Stimulated activated CD4-positive, alpha-beta T cell treated with anti-CD3 and anti-CD28 coated beads, Interleukin-1b, Interleukin-23, amount 100 ng/mL, for 4 hours (primary cell): ENCODE measurements at places on chromosomes 12 and 14.

GRCh38 chr12:81759190-81760051 lies at the start of gene PPFIA2:
PPFIA2 (minus strand) TSS chr12:81759350.
- DNase-seq = no peak

GRCh38 chr12:26937443-26937862 lies 328 bp downstream of the INTS13 start:
- no peak for DNase-seq

- DNase-seq = no peak
These were observed 190.4 kb upstream of the FAR2 start for GRCh38 chr12:28958553-28959195.

DNA sequence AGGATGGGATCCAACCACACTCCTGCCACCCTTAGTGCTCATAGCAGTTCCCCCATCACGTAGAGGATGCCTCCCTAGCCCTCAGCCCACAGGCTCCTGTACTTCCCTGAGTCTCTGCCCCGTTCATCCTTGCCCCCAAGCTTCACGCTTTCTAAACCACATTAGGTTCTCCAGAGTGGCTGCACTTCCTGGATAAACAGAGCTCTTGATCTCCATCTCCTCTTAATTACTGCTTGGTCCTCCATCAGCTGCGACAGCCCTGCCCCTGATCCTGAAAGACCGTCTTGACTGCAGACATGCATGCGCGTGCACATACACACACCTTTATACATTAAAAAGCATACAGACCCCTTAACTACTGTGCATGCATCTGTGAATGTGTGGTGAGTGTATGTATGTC lies 530.0 kb downstream of the BCL11B start:
- no peak for DNase-seq

GRCh38 chr14:67575684-67576083 lies 24.4 kb downstream of the PIGH start:
- DNase-seq = no peak

DNA sequence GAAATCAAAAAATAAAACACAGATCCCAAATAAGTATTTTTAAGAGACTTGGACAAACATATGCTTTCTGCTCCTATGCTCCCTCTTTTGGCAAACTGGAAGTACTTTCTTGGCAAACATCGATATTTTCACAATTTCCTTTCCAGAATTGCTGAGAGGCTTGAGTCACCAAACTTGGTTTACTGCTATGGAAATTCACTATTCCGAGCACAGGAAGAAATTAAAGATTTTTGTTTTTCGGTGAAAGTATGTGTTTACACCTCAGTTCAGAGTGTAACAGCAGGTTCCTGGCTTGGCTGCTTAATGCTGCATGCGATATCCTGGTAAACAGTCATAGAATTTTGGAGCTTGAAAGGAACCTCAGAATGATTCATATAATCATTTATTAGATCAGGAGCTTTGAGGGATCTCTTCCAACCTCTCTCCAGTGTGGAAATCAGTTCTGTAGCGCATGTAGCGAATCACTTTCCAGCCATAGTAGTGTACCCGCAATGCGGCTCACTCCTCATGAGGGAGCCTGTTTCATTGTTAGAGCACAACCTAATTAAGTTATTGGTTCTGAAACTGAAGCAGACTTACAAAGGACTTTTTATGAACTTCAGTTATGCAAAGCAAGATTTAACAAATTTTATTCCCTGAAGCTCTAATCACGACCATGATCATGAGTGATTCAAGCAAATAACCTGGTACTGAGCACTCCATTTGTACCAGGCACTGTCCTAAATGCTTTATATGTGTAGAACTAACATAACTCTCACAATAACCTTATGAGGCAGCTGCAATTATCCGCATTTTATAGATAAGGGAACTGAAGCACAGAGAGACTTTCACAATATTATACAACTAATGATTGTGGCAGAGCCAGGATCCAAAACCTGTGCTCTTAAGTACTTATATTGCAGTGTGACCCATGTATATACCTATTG lies 56.4 kb upstream of the ATP2A2 start:
- DNase-seq = no peak

DNA sequence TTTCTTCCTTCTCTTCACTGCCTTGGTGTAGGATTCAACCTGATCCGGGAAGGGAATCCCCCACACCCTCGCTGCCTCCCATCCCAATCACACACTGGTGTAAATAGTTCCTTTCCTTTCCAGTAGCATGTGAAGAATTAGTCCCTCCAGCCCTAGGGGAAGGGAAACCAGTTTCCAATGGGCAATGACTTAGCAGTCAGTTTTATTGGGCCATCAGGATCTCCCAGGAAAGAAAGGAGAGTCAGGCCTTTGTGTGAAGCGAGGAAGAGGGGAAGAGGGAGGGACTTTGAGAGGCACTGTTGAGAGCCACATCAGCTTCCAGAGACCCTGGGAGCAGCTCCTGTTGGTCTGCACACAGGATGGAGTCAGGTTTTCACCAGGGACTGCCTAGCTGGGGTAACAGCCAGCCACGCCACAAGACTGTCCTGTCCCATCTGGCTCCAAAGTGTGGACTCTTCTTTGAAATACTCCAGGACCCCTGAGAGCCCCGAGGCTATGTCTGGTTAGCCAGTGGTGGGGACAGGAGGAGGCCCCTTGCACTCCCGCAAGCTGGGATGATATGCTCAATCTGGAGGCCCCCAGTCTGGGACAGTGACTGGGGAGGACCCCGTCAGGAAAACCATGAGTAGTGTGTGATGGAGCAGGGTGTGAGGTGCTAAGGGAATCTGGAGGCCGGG lies 27.9 kb downstream of the MOAP1 start:
- DNase-seq = no peak

GRCh38 chr14:36944307-36945010 lies 227.9 kb downstream of the SLC25A21 start:
- no peak for DNase-seq

DNA sequence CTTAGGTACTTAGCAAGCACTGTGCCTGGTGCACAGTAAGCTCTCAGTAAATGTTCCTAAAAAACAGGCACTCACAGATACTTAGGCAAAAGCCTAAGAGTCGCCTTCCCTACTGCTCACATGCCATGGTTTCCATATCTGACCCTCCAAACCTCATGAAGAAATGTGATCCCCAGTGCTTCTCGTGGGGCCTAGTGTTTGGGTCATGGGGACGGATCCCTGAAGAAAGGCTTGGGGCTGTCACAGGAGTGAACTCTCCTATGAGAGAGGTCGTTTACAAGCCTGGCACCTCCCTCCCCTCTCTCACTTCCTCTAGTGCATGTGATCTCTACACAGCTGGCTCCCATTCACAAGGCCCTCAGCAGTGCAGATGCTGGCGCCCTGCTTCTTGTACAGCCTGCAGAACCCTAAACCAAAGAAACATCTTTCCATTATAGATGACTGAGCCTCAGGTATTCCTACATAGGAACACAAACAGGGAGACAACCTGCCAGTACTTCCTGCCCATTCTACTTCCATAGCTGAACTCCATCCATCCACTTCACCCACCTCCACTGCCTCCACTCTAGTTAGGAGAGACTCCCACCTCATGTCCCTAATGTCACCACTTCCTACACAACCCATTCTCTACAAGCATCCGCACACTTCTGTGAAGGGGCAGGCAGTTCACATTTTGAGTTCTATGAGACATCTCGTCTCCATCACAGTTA lies 2.9 kb downstream of the SLC15A4 start:
- no peak for DNase-seq

GRCh38 chr12:104108755-104109445 lies 29.1 kb downstream of the NFYB start:
- DNase-seq = peak; percentile 85

DNA sequence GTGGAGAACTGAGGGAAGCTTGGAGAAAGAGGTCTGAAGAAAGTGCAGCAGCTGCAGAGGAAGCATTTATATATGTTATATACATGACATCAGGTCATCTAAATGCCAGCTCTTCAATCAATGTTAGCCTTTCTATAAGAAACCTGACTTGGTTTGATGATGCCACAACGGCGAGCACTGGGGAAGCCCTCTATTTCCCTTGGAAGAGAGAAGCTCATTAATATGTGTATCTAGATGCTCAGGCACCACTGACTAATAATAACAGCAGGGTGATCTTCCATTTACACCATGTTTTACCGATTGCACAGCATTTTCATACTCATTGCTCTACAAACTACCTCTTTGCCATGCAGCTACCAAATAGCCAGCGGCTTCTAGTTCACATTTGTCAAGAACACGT lies 811 bp downstream of the ACYP1 start:
- no peak for DNase-seq

- DNase-seq = no peak
These were observed 62.1 kb downstream of the VWF start for GRCh38 chr12:6062395-6062756.

DNA sequence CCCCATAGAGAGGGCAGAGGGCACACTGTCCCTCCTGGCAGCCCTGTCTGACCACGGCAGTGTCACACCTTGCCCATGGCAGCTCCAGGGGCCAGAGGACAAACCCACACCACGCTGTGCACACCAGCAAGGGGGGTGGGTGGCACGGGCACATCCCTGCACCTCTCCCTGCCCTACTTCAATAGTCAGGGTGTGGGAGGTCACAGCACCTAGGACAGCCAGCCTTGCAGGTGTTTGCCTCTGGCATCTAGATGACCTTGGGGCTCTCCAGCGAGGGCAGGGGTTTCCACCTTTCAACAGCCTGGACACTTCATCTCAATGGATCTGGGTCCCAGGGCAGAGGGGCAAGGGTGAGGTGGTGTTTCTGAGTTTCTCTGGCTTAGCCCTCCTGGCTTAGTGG lies 69.2 kb downstream of the LGMN start:
- no peak for DNase-seq

GRCh38 chr14:80055667-80056496 lies 155.4 kb downstream of the DIO2 start:
- no peak for DNase-seq

GRCh38 chr12:28191051-28192048 lies 1.1 kb downstream of the CCDC91 start:
- peak; percentile 18 for DNase-seq

DNA sequence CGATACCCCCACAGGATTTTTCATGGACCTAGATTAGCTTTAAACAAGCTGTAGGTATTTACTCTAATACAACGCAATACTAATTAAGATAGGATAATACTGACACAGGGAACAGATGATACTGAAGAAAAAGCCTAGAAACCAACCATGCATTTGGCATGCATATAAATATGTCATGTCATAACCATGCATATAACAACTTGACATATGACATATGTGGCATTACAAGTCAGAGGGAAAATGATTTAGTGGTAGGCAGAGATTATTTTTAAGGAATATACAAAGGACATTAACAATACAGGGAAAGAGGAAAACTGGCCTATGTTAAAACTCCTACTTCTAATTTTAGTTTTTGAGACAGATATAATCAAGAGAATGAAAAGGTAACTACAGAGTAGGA lies 27.9 kb downstream of the CAPS2 start:
- DNase-seq = no peak

- no peak for DNase-seq
These were observed 204.9 kb upstream of the C14orf180 start for GRCh38 chr14:104374718-104375080.

GRCh38 chr14:21917699-21918436 lies 244.2 kb upstream of the OR4E1 start:
- no peak for DNase-seq

GRCh38 chr14:32697704-32698103 lies 241.0 kb upstream of the NPAS3 start:
- DNase-seq = no peak

- DNase-seq = no peak
These were observed 95.4 kb upstream of the SLC38A4 start for GRCh38 chr12:46921048-46921763.

DNA sequence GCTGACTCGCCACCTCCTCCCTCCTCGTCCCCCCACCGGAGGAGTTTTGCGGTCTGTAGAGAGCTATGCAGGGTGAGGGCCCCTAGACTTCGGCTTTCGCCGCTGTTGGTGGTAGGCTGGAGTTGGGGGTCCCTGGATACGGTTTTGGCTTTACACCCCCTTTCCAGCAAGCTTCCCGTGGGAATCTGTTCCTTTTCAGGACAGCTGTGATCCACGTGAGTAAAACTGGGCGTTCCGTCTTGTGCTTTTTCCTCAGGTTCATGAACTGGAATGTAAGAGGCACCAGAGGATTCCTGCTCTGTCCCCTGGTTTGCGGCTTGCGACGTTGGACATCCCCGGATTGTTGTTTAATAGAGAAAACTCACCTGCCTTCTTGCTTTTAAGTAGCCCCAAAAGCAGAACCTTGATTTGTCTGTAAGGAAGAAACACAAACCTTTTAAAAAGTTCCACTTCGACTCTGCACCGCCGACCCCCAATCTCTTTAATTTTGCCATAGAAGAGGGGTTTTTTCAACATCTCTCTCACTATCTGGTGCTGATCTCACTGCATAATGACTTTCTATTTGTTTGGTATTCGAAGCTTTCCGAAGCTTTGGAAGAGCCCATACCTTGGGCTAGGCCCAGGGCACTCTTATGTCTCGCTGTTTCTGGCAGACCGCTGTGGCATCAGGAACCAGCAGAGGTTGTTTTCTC lies 490 bp downstream of the PRORP start:
- DNase-seq = no peak

DNA sequence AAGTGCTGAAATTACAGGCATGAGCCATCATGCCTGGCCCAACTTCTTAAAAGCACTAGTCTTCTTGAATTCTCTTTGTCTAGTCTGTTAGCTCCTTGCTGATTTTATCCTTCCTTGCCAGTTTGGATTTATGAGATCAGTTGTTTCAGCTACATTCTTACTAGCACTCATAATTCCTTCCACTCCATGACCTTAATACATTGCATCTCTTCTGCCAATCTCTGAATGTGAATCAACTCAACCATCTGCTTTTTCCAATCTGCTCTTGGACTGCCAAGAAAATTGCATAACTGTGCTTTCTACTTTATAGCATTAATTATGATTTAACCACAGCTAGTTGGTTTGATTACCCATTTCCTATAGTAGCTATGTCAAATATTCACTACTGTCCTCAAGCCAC lies 14.9 kb upstream of the HEATR5A start:
- no peak for DNase-seq

- DNase-seq = no peak
These were observed 68.6 kb upstream of the DIO3 start for GRCh38 chr14:101492716-101493115.

DNA sequence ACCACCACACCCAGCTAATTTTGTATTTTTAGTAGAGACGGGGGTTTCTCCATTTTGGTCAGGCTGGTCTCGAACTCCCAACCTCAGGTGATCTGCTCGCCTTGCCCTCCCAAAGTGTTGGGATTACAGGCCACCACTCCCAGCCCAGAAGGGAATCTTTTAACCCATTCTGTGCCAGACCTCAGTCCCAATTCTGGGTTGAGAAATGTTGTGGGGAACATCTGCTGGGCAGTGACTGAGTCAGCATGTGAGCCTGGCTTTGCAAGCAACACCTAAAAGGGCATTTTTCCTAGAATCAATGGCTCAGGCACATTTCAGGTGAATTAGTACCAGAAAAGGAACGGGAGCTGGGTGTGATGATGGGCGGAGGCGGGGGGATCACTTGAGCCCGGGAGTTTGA lies 7.6 kb upstream of the SPATS2 start:
- DNase-seq = no peak
